ENCODE measurements at places on chromosomes 13 and 19. TPM values are rescaled to one million over a fixed set of nuclear protein-coding genes. Genes with fewer than 3 reads are reported as not detected.

Gene PABPC3
- under 0.01 TPM for total RNA-seq

DNA sequence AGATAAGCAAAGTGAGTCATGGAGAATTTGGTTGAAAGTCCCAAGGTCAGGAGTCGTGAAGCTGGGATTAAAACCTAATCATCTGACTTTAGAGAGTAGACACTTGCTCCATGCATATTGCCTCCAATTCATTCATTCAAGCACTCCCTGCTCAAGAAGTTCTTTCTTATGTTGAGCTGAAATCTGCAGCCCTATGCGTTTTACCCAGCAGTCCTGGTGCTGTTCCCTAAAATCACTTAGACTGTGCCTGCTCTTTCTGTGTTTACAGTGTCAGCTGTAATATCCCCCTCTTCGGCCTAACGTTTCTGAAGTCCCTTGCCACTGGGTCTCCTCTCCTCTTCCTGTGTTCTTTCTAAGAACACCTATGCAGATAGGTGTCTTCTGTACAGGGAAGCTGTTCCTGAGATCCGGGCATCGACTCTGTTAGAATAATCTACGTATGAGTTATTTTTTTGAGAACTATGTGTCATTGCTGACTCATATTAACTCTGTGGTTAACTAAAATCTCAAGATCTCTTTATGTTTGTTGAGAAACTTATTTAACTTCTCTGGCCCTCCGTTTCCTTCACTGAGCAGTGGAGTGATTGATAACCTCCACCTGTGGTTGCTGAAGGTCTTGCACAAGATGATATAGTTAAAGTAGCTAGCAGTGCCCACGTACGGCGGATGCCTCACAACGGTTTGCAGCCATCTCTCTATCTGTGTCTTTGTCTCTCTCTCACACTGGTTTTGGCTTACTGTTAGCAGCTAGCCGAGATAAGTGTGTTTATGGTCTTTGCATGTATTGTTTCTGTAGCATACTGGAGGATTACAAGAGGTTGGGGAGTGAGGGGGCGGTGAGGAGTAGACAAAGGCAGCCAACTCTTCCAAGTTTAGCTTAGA, 4.7 kb downstream of the ALOX5AP start:
- peak; percentile 86 for DNase-seq
- H3K27ac ChIP-seq: peak overlapping the region; percentile 47
- no peaks in the 10 kb centered on the region for H3K27me3 ChIP-seq
- peaks cover 40% of the 10 kb centered on the region for H3K4me1 ChIP-seq

- no peak overlapping the region for H3K27ac ChIP-seq
- H3K36me3 ChIP-seq: no peaks in the 10 kb centered on the region
- no peak overlapping the region for H3K4me3 ChIP-seq
- H3K27me3 ChIP-seq: no peaks in the 10 kb centered on the region
- peak; percentile 60 for DNase-seq
Observed at GRCh38 chr13:31012655-31013024, 80.2 kb downstream of the TEX26 start.

DNA sequence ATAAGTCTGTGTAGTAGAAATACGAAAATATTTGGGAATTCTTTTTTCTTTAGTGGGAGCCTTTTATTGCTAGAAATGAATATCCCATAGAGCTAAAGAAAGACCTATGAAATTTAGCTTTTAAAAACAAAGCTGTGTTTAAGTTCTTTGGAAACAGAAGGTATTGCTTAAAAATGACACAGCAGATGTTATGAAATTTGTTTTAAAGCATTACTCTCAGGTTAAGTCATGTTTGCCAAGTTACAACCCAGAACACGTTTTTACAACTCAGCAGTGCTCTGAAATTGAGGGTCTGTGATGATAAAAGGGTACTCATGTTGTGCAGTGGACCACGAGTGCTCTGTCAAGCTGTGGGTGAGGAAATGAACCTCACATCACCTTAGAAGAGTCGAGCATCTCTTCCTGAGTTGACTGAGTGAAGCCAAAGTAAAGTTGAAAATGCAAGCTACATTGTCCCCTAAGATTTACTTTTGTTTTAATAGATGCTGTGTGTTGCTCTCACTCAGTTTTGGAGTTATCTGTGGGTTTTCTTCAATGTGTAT, 161.1 kb downstream of the SHISA2 start:
- H3K4me1 ChIP-seq: no peaks in the 10 kb centered on the region
- DNase-seq: no peak
- H3K4me3 ChIP-seq: no peak overlapping the region
